ENCODE measurements at places on chromosomes 11 and 22. TPM values are rescaled to one million over a fixed set of nuclear protein-coding genes. Genes with fewer than 3 reads are reported as not detected.

Gene P4HA3
- total RNA-seq, result 4.4 TPM

DNA sequence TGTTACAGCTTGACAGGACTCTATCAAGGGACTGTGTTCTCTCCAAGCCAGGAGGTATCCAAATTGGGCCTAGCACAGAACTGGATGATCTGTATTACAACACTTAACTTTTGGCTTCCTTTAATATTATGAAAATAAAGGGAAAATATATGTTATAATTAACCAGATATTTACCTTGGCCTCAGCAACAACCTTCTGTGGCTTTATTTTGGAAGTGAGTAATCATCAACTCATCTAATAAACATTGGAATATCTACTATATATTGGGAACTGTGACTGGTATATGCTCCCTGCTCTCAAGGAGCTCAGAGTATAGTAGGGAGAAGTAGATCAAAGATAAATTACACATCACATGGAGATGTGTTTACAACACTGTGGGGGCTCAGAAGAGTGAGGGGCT lies 352.2 kb downstream of the METTL15 start:
- no peak for DNase-seq

- DNase-seq, result no peak
Observed at GRCh38 chr11:215581-216037, 8.1 kb downstream of the RIC8A start.

GRCh38 chr11:130873761-130874160 lies 42.5 kb downstream of the SNX19 start:
- DNase-seq, result no peak

GRCh38 chr11:2790568-2790921 lies 90.8 kb upstream of the KCNQ1OT1 start:
- DNase-seq, result no peak

Gene SCGB1D4
- not detected for total RNA-seq

GRCh38 chr11:35681163-35681767 lies 18.7 kb downstream of the TRIM44 start:
- no peak for DNase-seq

GRCh38 chr11:3165152-3165705 lies at the start of gene OSBPL5:
Gene OSBPL5, minus strand, starts transcription at chr11:3165310. Its CDS starts 36,162 bp downstream, at chr11:3129148.
- no peak for DNase-seq

Gene C11orf91
- not detected for total RNA-seq

- no peak for DNase-seq
Observed at GRCh38 chr22:27541836-27542235, 259.7 kb downstream of the MN1 start.

DNA sequence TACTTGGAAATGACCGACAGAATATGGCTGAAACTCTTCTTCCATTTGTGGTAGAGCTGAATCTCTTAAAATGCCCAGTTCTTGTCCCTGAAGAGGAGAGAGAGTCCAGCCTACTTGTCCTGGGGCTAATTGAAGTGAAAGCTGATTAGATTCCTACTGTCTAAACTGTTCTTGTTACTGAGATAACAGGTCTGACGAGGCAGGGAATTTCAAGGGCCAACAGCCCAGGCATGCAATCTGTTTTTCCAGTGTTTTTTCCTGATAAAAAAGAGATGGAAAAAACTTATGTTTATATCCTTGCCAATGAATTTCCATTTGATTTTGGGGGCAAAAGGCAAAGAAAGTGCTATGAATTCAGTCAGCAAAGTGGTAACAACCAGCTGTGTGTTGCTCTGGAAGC lies 195.5 kb downstream of the ETS1 start:
- no peak for DNase-seq

Gene KRTAP5-1
- not detected for total RNA-seq

DNA sequence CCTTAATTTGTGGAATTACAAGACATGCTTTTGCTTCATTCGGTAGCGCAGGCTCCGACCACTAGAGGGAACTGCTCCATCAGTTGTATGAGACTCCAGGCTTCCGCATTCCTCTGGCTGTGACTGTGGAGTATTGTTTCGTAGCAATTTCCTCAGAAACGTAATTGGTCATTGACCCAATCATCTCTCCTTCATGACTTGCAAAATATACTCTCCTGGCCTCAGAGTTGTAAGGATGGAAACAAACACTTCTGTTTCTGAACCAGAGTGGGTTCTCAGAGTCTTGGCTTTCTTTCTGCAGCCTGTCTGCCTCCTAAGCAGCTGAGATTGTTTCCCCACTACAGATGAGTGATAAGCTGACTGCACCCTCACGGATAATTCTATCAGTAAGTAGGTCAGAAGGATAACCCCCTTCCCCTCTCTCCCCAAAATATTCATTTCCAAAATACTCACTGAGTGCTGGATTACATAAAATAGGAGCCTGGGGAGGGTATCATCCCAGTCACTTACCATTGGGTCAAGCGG lies 146.8 kb upstream of the ZC3H12C start:
- peak; percentile 75 for DNase-seq

- no peak for DNase-seq
Observed at GRCh38 chr11:123305601-123306375, 110.7 kb upstream of the CLMP start.

DNA sequence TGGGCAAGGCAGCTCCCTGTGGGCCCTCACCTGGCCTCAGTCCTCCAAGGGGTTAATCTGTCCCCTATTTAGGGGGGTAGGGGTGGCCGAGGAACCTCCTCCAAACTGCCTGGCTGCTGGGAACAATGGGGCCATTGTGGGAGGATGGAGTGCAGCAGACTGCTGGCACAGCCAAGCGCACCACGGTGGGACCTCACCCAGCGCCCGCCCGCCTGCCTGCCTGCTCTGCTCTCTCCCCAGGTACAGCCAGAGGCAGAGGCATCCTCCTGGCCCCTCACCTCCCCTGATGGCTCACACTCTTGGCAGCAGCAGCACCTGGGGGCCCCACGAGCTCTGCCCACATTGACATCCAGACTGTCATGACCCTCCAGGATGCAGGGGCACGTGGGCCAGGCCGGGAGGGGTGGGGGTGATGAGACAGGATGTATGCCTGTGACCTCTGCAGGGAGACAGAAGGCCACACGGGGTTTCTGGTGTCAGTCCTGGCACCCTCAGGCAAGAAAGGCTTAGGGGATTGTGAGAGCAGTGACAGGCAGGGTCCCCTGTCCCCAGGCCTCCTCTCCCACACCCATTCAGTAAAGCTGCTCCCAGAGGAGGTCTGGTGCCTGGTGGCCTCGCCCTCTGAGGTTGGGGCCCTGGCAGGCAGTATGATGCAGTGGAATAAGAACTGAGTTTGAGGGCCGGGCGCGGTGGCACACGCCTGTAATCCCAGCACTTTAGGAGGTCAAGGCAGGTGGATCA lies 11.4 kb downstream of the BCL9L start:
- no peak for DNase-seq

DNA sequence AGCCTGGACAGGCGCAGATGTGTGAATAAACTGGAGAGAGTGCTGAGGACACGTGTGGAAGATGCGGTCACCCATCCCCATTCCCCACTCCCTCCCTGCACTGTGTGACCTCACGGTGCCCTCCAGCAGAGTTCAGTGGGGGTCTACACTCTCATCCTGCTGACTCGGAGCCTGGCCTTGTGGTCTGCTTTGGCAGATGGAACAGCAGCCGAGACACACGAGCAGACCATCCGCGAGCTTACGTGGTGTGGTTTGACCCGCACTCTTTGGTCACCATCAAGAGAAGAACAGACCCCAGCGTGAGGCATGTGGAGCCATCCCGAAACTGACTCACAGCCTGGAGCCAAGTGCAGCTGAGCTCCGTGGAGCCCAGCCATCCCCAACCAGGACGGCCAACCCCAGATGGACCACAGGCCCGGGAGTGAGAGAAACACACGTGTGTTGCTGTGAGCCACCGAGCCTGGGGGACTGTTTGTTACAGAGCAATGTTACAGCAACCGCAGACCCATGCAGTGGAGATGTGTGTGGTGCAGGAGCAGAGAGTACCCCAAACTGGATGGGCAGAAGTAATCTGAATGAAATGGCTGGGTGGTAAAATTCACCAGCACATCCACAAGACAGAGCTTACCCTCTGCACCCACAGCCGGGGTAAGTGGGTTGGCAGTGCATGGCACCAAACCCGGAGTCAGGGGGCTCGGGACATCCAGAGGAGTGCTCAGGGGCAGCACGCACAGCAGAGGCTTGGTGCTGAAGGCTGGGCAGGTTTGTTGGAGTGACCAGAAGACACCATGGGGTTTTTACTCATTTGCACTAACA lies 90.7 kb downstream of the RTL6 start:
- no peak for DNase-seq

DNA sequence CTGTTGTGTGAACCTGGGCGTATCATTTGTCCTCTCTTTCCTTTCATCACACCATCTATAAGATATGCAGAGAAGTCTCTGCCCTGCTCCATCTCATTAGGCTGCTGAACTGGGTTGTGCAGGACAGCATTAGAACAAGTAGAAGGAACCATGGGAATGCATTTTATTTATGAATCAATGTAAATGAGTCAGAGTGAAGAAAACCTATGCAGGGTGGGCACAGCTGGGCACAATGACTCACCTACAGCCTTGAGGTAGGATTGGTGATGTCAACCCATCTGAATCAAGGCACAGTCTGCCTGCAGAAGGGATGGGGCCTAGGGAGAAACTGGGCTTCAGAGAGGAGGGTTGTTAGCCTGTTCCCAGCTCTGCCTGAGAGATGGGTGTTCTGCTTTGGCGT lies 123.4 kb downstream of the CSNK2A3 start:
- DNase-seq, result no peak

Gene GLYATL2
- total RNA-seq, result not detected

GRCh38 chr11:112017538-112017937 lies 7.7 kb upstream of the DLAT start:
- no peak for DNase-seq

Gene VPREB1
- total RNA-seq, result not detected

DNA sequence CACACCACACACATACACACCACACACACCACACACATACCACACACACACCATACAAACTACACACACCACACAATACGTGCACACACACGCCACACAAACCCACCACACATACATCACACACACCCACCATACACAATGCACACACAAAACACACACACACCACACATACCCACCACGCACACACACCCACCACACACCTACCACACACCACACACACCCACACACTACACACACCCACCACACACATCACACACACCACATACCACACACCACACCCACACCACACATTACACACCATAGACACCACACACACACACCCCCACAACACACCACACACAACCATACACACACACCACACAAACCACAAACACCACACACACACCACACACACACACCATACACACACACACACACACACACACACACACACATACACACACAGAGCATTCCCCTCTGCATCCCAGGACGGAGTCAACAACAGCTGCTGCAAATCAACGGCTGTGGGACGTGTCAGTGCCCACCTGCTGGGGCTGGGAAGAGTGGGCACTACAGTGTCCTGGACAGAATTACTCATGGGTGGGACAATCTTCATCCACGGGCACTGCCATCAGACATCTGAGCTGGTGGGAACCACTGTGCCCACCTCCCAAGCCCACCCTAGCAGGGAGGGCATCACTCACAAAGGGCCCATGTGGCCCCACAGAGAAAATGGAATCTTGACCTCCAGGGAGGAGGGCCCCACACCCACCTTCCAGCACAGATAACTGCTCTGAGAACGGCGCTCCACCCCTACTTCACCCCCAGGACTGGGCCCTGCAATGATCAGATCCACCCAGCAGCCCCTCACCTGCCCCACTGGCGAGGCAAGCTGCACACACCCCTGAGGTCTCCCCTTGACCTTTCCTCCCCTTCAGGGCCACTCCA lies 8.4 kb downstream of the TP53I11 start:
- no peak for DNase-seq

Gene CRYBB2
- total RNA-seq, result 0.54 TPM

GRCh38 chr11:76085270-76085669 lies 121.0 kb downstream of the WNT11 start:
- no peak for DNase-seq

DNA sequence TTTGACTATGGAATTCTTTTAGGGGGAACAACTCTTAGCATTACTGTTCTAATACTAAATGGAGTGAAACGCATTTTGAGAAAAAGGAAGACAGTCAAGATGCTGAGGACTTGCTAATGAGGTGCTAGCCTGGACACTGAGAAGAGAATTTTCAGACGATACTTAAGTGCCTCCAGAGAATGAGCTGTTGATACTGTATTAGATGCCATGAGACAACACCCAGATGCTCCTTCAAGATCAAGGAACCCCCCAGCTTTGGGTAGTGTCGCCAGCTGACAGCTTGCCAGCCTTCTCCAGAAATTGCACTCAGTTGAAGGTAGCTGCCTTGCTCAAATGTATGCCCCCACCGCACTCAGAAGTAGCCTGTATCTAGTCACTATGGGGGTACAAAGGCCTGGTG lies 52.5 kb upstream of the SLC36A4 start:
- no peak for DNase-seq

Gene PDGFB
- 12.6 TPM for total RNA-seq

DNA sequence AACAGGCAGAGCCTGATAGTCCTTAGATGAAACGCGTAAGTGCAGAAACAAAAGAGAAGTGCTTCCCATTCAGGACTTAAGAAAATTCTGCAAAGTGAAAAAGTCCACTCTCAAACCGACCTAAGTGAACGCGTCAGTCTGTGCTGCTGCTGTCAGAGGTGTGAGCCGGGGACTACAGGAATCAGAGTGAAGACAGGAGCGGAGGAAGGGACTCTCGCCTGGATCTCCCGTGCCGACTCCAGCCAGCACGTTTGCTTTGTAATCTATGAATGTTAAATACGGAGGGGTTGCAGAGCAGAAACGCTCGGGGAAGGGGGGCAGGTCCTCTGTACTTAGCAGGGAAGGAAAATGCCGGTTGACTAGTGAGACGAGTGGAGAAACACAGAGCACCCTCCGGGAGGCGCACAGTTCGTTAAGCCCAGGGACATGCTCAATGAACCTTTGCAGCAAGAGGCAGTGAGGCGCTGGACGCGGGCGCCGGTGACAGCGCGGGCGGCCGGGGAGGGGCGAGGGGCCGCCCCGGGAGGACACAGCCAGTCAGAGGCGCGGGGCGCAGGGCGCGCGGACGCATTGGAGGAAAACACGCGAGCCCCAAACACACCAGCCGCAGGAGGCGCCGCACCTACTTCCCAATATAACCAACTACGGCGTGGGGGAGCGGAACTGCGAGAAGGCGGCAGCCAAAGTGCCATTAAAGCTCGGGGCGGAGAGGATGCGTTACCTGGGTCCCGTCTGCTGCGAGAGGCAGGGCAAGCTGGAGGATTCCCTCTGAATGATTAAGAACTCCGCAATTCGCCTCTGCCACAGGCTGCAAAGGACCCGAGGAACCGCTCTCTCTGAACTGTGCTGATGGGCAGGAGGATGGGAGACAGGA lies at the start of gene CNTN5:
TSS of gene CNTN5 (plus strand) at position 598 of the 874 bp plus-strand sequence.
- no peak for DNase-seq

Gene VSIG10L2
- not detected for total RNA-seq

Gene TIMM10
- 33.5 TPM for total RNA-seq

Gene TRPC6
- 2.7 TPM for total RNA-seq

- DNase-seq, result no peak
Observed at GRCh38 chr11:75762885-75763284, 5.7 kb upstream of the DGAT2 start.

Data from thoracic aorta (tissue), 2 donors.